ENCODE measurements at places on chromosomes 5 and 9. TPM values are rescaled to one million over a fixed set of nuclear protein-coding genes. Genes with fewer than 3 reads are reported as not detected.

GRCh38 chr5:124662181-124662781 lies 84.2 kb downstream of the ZNF608 start:
- DNase-seq = no peak

DNA sequence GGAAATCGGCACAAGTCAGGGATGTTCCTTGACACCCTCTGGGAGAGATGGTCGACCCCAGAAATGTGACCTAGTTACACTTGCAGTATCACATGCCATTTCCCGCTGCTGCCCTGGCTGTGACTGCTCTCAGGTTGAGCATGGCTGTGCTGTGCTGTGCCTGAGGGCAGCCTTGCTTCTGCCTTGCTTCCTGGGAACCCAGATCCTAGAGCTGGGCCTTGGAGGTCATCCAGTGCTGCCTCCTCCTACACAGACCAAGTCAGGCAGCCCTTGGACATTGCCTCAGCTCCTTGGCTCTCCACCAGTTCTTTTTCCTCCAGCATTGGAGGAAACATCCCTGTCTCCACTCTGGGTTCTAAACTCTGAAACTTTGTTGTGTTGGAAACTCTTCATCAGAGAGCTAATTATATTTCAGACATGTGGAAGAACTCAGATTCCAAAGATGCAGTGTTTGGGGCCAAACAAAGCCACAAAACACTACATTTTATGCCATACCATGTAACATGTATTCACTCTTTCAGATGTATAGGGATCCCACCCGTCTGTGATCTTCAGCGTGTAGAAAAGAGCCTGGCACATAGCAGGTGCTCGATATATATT lies 6.1 kb downstream of the MAMDC2 start:
- DNase-seq = peak; percentile 95

NOXA1 gene
- 2.0 TPM for total RNA-seq

DNA sequence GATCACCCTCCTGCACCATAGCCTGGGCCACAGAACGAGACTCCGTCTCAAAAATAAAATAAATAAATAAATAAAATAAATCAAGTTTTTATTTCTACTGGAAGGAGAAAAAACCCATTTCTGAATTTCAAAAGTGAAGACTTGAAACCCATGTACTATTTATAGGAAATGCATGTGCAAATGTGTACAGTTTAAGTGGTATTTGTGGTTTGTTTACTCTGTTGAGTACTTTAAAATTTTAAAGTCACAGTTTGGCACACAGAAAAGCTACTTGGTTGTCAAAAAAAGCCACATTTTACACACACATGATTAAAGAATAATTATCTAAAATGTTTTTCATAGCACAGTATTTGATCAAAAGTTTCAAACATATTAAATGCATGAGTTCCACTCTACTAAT lies 43.6 kb downstream of the NR3C1 start:
- no peak for DNase-seq

GABRB2 gene
- total RNA-seq = 0.86 TPM

Measured in posterior vena cava (tissue), 2 donors.